ENCODE measurements at places on chromosomes 16 and 17. TPM values are rescaled to one million over a fixed set of nuclear protein-coding genes. Genes with fewer than 3 reads are reported as not detected.

GRCh38 chr16:89786474-89787364 lies 29.7 kb downstream of the FANCA start:
- no peaks in the 10 kb centered on the region for H3K27me3 ChIP-seq
- no peaks in the 10 kb centered on the region for H3K36me3 ChIP-seq
- no peak overlapping the region for H3K27ac ChIP-seq

SMIM36 gene
- not detected for total RNA-seq

PROCA1 gene
- total RNA-seq, result 4.4 TPM

GRCh38 chr16:85631802-85632393 lies 18.8 kb downstream of the GSE1 start:
- peaks cover 25% of the 10 kb centered on the region for H3K4me1 ChIP-seq
- no peak for DNase-seq
- H3K27ac ChIP-seq, result no peak overlapping the region
- no peaks in the 10 kb centered on the region for H3K27me3 ChIP-seq
- no peak overlapping the region for H3K4me3 ChIP-seq

YWHAE gene
- 383 TPM for total RNA-seq

- no peak overlapping the region for H3K27ac ChIP-seq
- H3K4me1 ChIP-seq, result no peaks in the 10 kb centered on the region
- no peak overlapping the region for H3K4me3 ChIP-seq
- no peaks in the 10 kb centered on the region for H3K27me3 ChIP-seq
Observed at GRCh38 chr16:57677622-57678369, 9.7 kb downstream of the ADGRG3 start.

DNA sequence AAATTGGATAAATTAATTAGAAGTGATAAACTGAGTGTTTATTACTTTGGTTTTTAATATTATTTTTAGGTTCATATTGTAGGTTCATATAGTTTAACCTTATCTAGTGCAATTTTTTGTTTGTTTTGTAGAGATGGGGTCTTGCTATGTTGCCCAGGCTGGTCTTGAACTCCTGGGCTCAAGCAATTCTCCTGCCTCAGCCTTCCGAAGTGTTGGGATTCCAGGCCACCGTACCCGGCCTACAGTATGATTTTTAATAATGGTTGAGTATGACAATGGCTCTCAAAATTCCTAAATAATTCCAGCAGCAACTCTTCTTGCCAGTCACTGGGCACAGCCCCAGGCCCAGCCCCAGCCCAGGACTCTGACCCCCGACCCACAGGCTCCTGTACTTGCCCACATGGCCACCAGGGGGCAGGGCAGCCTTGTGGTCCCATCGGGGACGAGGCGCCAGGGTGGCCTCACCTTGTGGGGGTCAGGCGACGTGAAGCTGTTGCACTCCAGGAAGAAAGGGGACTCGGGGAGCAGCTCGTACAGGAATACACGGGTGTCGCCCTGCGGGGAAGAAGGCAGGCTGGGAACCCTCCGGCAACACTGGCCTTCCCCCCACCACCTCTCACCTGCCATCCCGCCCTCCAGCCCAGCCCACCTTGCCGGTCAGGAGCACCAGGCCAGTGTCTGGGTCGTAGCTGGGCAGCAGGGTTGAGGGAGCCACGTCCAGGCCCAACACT lies 7.9 kb upstream of the PAM16 start:
- DNase-seq, result peak; percentile 80
- peaks cover 6% of the 10 kb centered on the region for H3K4me1 ChIP-seq
- H3K27ac ChIP-seq, result no peak overlapping the region
- H3K36me3 ChIP-seq, result peaks cover 76% of the 10 kb centered on the region
- no peak overlapping the region for H3K4me3 ChIP-seq

DNA sequence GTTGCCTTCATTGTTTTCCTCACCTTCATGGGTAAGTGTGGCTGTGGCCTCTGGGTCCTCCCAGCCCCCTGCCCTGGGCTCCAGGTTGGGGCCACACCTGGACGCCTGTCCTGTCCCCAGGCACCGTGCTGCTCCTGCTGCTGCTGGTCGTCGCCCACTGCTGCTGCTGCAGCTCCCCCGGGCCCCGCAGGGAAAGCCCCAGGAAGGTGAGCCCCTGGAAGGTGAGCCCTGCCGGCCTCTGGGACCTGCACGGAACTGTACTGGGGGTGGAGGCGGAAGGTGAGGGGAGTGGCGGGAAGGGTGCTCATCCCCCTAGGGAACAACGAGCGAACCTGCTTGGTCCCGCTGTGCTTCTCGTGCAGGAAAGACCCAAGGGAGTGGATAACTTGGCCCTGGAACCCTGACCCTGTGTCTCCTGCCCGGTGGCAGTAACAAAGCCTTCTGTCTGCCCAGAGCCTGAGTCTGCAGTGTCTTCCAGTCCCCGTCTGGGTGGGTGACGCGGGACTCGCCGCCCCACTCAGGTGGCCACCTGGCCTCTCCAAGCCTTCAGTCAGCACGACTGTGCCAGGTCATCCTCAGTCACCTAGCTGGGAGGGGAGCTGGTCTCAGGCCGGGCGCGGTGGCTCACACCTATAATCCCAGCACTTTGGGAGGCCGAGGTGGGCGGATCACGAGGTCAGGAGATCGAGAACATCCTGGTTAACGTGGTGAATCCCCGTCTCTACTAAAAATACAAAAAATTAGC lies 831 bp downstream of the SMIM22 start:
- DNase-seq, result no peak
- H3K27ac ChIP-seq, result peak overlapping the region; percentile 31
- H3K36me3 ChIP-seq, result peaks cover 14% of the 10 kb centered on the region

DNA sequence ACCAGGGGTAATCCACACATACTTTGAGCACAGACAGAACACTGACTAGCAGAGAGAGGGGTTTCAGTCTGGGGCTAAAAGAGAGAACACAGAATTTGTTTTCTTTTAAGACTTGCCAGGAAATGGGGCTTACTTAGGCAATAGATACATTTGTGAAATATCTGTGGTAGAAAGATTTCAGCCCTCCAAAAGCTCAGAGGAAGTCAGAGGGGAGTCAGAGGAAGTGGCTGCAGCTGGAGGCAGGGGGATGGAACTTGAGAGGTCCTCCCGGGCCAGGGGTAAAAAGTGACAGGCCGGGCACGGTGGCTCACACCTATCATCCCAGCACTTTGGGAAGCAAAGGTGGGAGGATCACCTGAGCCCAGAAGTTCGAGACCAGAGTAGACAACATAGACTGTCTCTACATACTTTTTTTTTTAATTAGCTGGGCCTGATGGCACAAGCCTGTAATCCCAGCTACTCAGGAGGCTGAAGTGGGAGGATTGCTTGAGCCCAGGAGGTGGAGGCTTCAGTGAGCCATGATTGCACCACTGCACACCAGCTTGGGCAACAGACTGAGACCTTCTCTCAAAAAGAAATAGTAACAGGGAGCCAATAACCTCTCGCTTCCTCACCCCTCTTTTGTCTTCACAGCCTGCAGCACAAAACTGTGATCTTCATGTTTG lies 49.9 kb downstream of the NLRC5 start:
- H3K27ac ChIP-seq, result peak overlapping the region; percentile 58
- no peaks in the 10 kb centered on the region for H3K27me3 ChIP-seq
- peaks cover 59% of the 10 kb centered on the region for H3K36me3 ChIP-seq

- H3K27ac ChIP-seq, result no peak overlapping the region
- no peak overlapping the region for H3K4me3 ChIP-seq
- no peaks in the 10 kb centered on the region for H3K36me3 ChIP-seq
Observed at GRCh38 chr17:65684631-65685030, 123.2 kb upstream of the AXIN2 start.
